ENCODE measurements at places on chromosomes 1 and 21. TPM values are rescaled to one million over a fixed set of nuclear protein-coding genes. Genes with fewer than 3 reads are reported as not detected.

RNU1-1 gene
- 18.9 TPM for polyA plus RNA-seq

SOX13 gene
- 17.8 TPM for polyA plus RNA-seq

TMEM125 gene
- polyA plus RNA-seq: 2.2 TPM

TNN gene
- 0.22 TPM for polyA plus RNA-seq

TRIM45 gene
- 12.3 TPM for polyA plus RNA-seq

PERM1 gene
- 0.65 TPM for polyA plus RNA-seq

CALML6 gene
- polyA plus RNA-seq: 0.96 TPM
